IPS DF 6.9 (cell line): ENCODE measurements at places on chromosomes 1 and 21.
A peak's percentile ranks its signal among the peaks of the same experiment; 100 is the strongest.

- H3K4me1 ChIP-seq, result no peaks in the 10 kb centered on the region
- H3K27ac ChIP-seq, result no peak overlapping the region
- H3K36me3 ChIP-seq, result no peaks in the 10 kb centered on the region
Observed at GRCh38 chr1:231318568-231318967, 19.1 kb downstream of the EXOC8 start.

DNA sequence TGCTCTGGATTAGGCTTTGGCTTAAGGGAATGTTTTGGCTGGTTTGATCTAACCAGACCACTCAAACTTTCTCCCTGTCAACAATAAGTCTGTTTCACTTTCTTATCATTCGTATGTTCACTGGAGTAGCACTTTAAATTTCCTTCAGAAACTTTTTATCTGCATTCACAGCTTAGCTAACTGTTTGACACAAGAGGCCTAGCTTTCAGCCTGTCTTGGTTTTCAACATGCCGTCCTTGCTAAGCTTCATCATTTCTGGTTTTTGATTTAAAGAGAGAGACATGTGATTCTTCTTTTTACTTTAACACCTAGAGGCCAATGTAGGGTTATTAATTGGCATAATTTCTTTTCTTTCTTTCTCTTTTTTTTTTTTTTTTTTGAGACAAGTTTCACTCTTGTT, 14.9 kb upstream of the CYB5R1 start:
- DNase-seq, result no peak
- H3K27me3 ChIP-seq, result no peaks in the 10 kb centered on the region
- H3K4me3 ChIP-seq, result no peak overlapping the region

DNA sequence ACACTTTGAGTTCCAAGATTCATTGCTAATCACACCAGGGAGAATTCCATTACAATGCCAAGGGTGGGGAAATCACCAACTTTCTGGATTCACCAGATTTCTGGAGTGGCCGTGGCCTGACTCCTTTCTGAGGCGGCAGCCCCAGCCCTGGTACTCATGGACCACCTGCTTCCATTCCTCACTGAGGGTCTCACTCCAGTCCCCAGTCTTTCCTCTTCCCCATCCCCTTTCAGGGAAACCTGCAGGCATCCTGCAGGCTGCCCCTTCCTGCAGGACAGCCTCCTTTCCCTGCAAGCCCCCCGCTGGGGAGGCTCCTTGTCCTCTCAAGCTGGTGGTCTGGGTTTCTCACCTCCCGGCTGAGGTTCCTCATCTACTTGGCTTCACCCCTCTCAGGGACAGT, 12.7 kb upstream of the CDK18 start:
- no peak overlapping the region for H3K27ac ChIP-seq
- no peak overlapping the region for H3K4me3 ChIP-seq
- peaks cover 10% of the 10 kb centered on the region for H3K4me1 ChIP-seq

- H3K27me3 ChIP-seq, result peaks cover 4% of the 10 kb centered on the region; the same call in 1 of the 2 replicates
- no peak for DNase-seq
- no peaks in the 10 kb centered on the region for H3K36me3 ChIP-seq
- H3K4me1 ChIP-seq, result no peaks in the 10 kb centered on the region
- no peak overlapping the region for H3K4me3 ChIP-seq
Observed at GRCh38 chr1:50369830-50370229, 53.4 kb downstream of the DMRTA2 start.

GRCh38 chr1:62228883-62229187, 34.2 kb downstream of the L1TD1 start:
- H3K4me3 ChIP-seq, result no peak overlapping the region
- H3K36me3 ChIP-seq, result peaks cover 7% of the 10 kb centered on the region; the same call in 1 of the 2 replicates
- no peak for DNase-seq

DNA sequence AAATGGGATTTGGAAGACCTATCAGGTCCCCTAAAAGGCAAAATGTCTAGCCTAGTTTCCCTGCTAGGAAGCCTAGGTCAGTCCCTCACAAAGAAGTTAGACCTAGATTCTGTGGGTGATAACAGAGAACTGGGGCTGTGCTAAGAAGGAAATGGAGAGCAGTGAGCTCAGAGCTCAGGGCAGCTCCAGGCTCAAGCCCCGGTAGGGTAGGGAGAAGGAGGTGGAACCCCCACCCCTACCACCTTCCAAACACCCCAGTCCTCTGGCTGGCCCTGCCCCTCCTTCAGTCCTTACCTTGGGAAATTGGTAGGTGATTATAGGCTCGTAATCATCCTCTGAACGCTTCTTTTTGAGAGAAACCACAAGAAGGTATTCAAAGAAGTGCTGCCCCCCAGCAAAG, 1.1 kb downstream of the DENND2D start:
- no peaks in the 10 kb centered on the region for H3K27me3 ChIP-seq
- H3K36me3 ChIP-seq, result no peaks in the 10 kb centered on the region
- no peaks in the 10 kb centered on the region; the same call in 1 of the 2 replicates for H3K4me1 ChIP-seq
- H3K27ac ChIP-seq, result no peak overlapping the region
- DNase-seq, result no peak

DNA sequence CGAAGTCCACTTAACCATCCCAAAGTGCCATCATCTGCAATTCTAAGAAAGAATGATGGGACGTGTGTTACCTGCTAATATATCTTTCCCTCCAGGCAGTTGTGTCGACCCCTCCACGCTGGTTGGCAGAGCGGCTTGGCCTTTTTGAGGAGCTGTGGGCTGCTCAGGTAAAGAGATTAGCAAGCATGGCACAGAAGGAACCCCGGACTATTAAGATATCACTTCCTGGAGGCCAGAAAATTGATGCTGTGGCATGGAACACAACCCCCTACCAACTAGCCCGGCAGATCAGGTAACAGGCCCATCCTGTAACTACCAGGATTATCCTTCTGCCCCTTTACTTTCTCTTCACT, 520 bp downstream of the TARS2 start:
- H3K27me3 ChIP-seq, result no peaks in the 10 kb centered on the region
- peak overlapping the region; percentile 77; the same call in 1 of the 2 replicates for H3K4me3 ChIP-seq
- H3K4me1 ChIP-seq, result no peaks in the 10 kb centered on the region
- H3K36me3 ChIP-seq, result peaks cover 7% of the 10 kb centered on the region; the same call in 1 of the 2 replicates
- H3K27ac ChIP-seq, result no peak overlapping the region

GRCh38 chr1:113534875-113535274, 144.6 kb downstream of the MAGI3 start:
- no peak overlapping the region for H3K4me3 ChIP-seq
- no peak overlapping the region for H3K27ac ChIP-seq
- no peaks in the 10 kb centered on the region for H3K27me3 ChIP-seq
- no peak for DNase-seq
- no peaks in the 10 kb centered on the region for H3K36me3 ChIP-seq

GRCh38 chr21:28338701-28339305, 653.9 kb downstream of the LTN1 start:
- no peak overlapping the region for H3K4me3 ChIP-seq
- no peaks in the 10 kb centered on the region for H3K4me1 ChIP-seq
- H3K27ac ChIP-seq, result no peak overlapping the region

- no peaks in the 10 kb centered on the region for H3K27me3 ChIP-seq
- no peaks in the 10 kb centered on the region for H3K4me1 ChIP-seq
- no peak overlapping the region for H3K27ac ChIP-seq
- DNase-seq, result no peak
- no peak overlapping the region for H3K4me3 ChIP-seq
Observed at GRCh38 chr1:201791779-201792173, 37.2 kb upstream of the IPO9 start.

DNA sequence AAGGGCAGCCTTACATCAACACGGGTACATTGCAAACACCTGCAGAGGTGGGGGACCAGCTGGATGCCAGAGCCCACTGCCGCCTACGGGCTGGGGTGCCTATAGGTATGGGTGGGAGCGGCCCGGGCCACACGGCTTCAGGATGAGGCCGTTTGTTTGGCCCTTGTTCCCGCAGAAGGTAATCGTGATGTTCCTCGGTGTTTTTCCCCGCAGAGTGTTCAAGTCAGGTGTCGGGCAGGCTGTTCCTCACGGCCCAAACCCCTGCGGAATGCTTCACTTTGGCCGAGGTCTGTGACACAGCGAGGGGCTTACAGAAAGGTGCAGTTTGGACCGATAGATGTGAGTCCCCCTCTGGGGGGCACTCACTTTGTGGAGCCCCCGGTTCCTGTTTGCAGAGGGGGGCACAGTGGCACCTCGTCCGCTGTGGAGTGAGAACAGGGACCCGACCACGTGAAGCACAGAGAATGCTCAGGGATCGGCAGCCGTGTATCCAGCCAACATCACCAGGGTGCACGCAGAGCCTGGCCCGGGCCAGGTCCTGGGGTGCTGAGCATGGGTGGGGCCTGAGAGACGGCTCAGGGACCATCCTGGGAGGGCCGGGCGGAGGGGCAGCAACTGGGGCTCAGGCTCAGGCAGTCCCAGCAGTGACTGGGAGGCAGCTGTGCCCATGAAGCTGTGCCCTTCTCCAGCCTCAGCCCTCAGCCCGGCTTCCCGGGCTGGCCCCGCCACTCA, 453 bp upstream of the TTLL10 start:
- H3K27ac ChIP-seq, result no peak overlapping the region
- no peak for DNase-seq
- H3K4me1 ChIP-seq, result peaks cover 13% of the 10 kb centered on the region
- H3K36me3 ChIP-seq, result no peaks in the 10 kb centered on the region; the same call in 1 of the 2 replicates

DNA sequence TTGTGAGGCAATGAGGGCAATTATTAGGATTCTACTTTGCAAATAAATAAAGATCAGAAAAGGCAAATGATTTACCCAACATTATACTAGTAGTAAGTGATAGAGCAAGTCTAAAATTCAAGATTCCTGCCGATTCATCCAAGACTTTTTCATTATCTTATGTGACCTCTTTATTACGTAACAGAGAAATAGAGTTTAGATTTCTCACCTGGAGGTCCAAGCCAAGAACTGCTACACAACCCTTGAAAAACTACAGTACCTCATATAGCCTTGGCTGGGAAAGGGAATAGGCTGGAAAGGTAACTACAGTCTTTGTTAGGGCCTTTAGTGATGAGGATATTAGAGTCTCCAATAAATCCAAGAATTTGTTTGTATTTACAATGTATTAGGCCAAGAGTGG, 13.3 kb downstream of the EEIG2 start:
- H3K4me3 ChIP-seq, result no peak overlapping the region
- no peaks in the 10 kb centered on the region for H3K36me3 ChIP-seq
- DNase-seq, result no peak
- no peak overlapping the region for H3K27ac ChIP-seq
- no peaks in the 10 kb centered on the region for H3K4me1 ChIP-seq

DNA sequence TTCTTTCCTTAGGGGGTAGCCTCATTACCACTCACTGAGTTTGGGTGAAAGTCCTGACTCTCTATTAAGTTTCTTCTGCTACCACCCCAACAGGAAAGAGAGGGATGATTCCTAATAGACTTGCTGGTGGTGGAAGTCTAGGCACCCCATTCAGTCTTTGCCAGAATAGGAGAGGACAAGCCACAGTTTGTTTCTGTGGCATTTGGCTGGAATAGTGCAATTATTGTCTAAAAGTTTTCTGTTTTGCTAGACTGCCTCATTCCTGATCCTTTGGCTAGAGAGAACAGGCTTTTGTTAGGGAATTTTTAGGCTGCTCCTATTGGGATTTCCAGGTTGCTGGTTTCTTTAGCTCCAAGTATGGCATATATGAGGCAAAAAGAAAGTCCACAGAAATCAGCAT, 9.9 kb upstream of the HJV start:
- no peak for DNase-seq
- no peak overlapping the region for H3K27ac ChIP-seq
- no peaks in the 10 kb centered on the region for H3K27me3 ChIP-seq

GRCh38 chr1:21794656-21795055, 11.7 kb upstream of the USP48 start:
- H3K4me1 ChIP-seq, result no peaks in the 10 kb centered on the region
- H3K27me3 ChIP-seq, result no peaks in the 10 kb centered on the region
- no peaks in the 10 kb centered on the region for H3K36me3 ChIP-seq

DNA sequence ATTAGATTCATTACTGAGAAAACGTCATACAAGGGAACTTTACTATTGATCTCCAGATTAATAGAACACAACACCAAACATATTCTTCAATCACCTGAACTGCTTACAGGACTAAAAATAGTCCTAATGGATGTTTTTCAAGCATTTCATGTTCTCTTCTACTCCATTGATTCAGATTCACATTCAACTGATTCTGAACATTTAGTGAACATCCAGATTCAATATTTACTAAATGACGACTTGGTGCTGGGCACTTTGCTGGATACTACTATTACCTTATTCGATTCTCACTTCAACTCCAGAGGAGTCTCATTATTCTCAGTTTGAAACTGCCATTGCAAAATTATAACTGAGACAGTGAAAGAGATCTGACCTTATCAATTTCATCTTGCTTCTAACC, 18.8 kb upstream of the SUCO start:
- H3K4me3 ChIP-seq, result no peak overlapping the region
- no peaks in the 10 kb centered on the region for H3K36me3 ChIP-seq
- no peak overlapping the region for H3K27ac ChIP-seq
- DNase-seq, result no peak
- no peaks in the 10 kb centered on the region for H3K4me1 ChIP-seq

DNA sequence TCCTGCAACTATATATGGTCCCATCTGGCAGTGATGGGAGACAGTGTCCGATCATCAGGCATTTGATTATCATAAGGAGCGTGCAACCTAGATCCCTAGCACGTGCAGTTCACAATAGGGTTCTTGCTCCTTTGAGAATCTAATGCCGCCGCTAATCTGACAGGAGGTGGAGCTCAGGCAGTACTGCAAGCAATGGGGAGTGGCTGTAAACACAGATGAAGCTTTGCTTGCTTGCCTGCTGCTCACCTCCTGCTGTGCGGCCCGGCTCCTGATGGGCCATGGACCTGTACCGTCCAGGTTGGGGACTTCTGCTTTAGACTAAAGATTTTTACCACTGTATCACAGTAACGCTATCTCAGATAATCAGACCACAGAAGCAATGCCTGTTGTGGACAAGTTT, 63.8 kb downstream of the TGFB2 start:
- no peaks in the 10 kb centered on the region for H3K36me3 ChIP-seq
- no peak overlapping the region for H3K4me3 ChIP-seq
- no peak overlapping the region for H3K27ac ChIP-seq
- DNase-seq, result no peak

DNA sequence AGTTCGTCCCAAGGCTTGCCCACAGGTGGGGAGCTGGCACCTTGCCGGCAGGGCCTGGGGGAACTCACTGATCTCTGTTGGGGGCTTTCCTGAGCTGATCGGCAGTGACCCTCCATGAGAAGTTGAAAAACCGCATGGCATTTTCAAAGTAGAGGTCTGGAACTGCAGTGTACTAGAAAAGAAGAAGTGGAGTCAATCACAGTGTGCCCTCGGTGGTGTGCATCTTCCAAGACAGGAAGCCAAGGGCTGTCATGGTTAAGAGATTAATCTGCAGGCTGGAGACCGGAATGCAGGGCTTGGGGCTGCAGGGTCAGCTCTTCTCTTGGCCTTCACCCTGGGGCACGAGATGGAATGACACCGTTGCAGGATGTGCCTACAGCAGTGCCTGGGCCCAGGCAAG, 56.8 kb downstream of the ECE1 start:
- 0 out of 2 replicates have a peak, but pooled peaks cover 5% of the 10 kb centered on the region for H3K4me1 ChIP-seq
- no peaks in the 10 kb centered on the region for H3K27me3 ChIP-seq
- peaks cover 6% of the 10 kb centered on the region; the same call in 1 of the 2 replicates for H3K36me3 ChIP-seq
- DNase-seq, result no peak

- H3K27me3 ChIP-seq, result no peaks in the 10 kb centered on the region
- DNase-seq, result no peak
- H3K4me3 ChIP-seq, result no peak overlapping the region
- H3K27ac ChIP-seq, result no peak overlapping the region
Observed at GRCh38 chr1:56153276-56153675, 426.1 kb downstream of the PLPP3 start.

- H3K36me3 ChIP-seq, result peaks cover 6% of the 10 kb centered on the region; the same call in 1 of the 2 replicates
- no peaks in the 10 kb centered on the region for H3K4me1 ChIP-seq
- H3K27me3 ChIP-seq, result no peaks in the 10 kb centered on the region
- H3K27ac ChIP-seq, result no peak overlapping the region
Observed at GRCh38 chr1:26745191-26745590, 42.6 kb upstream of the PIGV start.

- DNase-seq, result no peak
- H3K36me3 ChIP-seq, result no peaks in the 10 kb centered on the region
- peaks cover 24% of the 10 kb centered on the region for H3K4me1 ChIP-seq
Observed at GRCh38 chr1:17586172-17586964, 46.9 kb downstream of the ARHGEF10L start.
